ENCODE measurements at places on chromosomes 3 and 15.

- no peak for DNase-seq
Measured at GRCh38 chr3:188342991-188343732, 189.2 kb downstream of the LPP start.

- DNase-seq: no peak
Measured at GRCh38 chr15:61173899-61174689, 55.0 kb downstream of the RORA start.

DNA sequence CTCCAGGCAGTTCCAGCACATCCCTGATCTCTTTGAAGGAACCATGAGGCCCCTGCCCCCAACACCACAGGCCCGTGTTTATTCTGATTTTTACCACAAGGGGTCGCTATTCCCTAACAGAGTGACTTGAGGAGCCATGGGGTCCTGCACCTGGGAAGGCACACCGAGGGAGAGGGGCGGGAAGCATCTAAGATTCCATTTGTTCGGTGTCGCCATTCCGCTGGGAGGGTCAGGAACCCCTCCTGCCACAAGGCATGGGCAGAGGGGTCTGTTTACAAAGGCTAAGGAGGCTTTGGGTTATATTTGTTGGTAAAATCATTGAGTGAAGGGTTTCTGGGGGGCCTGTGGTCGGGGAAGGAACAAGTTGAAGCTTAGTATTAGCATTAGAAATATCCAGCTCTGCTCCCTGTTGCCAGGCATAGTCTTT, 77.1 kb downstream of the WDR76 start:
- peak; percentile 64 for DNase-seq

GRCh38 chr15:31342781-31343626, 16.4 kb downstream of the KLF13 start:
- DNase-seq: no peak

GRCh38 chr3:151204530-151205402, 1.8 kb upstream of the GPR171 start:
- no peak for DNase-seq

GRCh38 chr3:28951772-28952556, 328.9 kb upstream of the RBMS3 start:
- DNase-seq: no peak

DNA sequence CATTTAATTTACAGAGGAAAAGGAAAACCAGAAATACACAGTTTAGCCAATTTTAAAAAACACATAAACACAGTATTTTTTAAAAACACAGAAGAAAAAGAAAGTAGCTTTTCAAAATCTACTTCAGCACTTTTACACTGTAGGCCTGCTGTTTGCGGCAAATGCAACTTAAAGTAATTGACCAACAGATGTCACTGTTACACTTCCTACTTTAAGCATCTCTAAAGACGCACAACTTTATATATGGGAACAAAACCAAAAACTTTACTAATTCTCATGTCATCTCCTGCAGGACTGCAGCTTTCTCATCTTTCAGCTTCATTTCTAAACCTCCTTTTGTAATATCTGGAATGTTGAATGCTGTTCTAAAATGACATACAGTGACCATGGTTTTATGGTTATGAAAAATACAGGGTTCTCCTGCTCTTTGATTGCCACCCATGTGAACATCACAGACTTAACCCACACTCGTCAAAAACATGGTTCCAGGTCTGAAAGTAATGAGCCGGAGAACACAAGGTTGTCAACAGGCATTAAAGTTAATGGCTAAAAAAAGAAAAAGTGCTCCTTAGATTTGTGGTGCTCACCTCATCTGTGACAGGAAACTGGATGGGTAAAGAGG, 107.9 kb downstream of the FMN1 start:
- peak; percentile 65 for DNase-seq

- no peak for DNase-seq
Measured at GRCh38 chr15:33716025-33716424, 252.3 kb upstream of the CHRM5 start.

DNA sequence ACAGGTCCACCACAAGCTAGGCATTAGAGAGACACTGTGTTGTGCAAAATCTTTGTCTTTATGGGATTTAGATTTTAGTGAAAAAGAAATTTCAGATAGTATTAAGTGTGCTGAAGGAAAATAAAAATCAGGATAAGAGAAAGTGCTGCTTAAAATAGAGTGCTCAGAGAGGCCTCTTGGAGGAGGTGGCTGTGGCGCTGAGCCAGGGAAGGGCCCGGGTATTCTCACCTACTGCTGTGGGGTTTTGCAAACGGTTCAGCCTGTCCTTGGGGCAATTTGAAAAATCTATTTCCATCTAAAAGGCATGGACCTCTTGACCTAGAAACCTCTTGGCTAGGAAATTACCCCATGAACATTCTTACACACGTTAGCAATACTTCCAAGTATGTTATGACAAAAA, 267.7 kb downstream of the TJP1 start:
- no peak for DNase-seq

DNA sequence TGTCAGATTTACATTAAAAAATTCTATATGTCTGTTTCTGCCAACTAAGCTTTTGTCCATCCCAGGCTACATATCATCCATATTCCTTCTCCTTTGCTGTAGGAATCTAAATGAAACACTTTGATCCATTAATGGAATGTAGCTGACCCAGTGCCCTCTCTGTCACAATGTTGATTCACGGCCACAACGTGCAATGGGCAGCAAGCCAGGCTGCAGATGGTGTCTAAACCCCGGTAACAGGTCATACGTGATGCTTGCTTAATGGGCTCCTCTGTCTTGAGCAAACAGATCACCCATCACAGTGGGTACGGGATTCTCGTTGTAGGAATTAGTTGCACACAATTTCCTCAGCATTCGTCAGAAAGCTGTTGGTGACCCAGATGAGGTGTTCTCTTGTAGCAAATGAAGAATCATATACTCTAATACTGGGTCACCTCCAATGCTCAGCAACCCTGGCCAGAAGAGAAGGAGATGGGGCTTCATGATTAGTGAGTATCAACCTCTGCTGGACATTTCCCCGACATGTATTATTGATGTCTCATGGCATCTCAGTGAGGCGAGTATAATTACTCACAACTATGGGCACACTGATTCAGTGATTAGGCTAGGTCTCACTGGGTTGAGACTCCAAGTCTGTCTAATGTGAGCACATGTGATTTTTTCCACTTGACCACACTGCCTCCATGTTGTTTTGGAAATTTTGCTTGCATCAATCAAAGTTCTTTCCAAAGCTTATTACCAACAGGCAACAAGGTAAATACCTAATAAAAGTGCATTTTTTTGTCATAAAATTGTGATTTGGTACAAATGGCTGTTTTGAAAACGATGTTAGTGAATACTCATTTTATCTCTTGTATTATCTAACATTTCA, 12.9 kb upstream of the DCBLD2 start:
- peak; percentile 71 for DNase-seq

GRCh38 chr3:40925231-40925630, 274.1 kb upstream of the CTNNB1 start:
- DNase-seq: no peak

GRCh38 chr3:48694610-48695392, 9.1 kb upstream of the NCKIPSD start:
- peak; percentile 76 for DNase-seq

GRCh38 chr3:105362021-105362665, 4.6 kb upstream of the ALCAM start:
- peak; percentile 81 for DNase-seq

DNA sequence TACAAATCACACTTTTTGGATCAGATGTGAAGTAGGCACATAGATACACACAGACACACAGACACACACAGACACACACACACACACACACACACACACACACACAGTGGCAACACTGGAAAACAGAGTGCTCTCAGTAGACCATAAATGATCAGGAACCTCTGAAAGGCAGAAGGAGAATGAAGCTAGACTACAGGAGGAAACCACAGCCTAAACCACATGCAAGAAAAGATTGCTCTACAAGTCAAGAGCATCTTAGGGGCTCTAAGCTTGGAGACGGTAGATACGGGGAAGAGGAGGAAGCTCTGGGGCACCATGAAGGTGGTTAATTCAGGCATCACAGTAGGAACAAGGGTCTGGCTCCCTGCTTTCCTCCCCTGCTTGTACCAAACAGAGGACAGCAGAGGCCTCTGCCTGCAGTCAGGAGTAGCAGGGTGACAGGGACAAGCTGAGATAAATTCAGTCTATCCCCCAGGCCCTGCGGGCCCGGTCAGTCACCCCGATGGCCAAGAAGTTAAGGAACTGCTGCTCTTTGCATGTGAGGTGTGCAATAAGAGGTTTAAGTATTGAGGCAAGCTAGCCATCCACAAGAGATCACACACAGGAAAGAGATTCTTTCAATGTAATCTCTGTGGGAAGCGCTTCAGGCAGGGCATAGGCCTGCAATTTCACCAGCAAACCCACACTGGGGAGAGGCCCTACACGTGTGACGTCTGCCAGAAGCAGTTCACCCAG, 23.5 kb upstream of the ARPIN start:
- DNase-seq: no peak

DNA sequence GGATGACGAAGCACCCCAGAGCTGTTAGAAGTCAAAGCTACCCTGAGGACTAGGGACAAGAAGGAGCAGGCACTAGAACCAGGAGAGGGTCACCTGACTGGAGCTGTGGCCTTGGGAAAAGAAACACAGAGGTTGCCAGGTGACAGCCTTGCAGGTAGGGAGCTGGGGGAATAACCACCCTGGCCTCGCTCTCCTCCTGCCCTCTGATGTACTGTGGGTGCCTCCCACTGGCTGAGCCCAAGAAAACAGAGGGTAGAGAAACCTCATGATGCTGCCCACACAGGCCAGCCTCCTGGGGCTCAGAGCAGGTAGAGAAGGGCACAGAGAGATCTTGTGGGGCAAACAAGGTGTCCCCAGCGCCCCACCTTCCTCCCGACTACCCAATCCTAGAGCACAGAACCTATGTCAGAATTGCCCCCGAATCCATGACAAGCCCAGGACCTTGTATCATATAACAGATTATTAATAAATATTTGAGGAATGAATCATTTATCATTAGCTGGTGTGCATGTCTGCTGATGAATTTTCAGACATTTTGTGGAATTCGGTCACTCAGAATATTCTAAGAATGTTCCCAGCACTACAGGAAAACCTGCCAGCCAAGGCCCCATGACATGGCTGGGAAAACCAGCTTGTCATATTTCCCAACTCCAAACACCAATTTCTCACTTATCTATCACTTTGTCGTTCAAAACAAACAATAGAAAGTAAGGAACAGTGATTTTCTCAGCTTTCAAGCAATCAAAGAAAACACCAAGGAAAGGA, 59.8 kb upstream of the MEX3B start:
- no peak for DNase-seq

- DNase-seq: no peak
Measured at GRCh38 chr3:127103080-127103479, 89.9 kb upstream of the PRR23E start.

DNA sequence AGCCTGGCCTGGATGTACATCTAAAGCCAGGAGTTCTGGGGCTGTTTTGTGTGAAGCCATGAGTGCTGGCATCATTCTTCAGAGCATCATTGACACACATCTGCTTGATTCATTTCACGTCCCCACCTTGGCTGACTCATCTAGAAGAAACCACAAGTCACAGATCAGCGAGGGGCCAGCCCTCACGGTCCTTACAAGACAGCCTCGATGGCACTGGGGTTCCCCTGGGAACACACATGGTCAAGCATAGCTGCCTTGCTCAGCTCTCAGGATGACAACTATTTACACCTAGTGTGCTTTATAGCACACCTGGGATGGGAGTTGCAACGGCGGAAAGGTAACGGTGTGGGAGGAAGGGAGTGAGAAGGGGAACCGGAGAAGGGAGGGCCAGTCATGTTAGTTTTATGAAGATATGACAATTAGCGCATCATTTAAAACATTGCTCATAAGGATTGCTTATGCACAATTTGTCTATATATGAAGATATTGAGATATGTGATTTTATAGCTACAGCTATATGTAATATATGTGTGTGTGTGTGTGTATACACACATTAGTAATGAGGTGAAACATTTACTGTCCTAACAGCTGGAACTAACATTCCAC, 227.1 kb downstream of the RPLP1 start:
- no peak for DNase-seq

GRCh38 chr3:50396502-50396901, 37.2 kb upstream of the TMEM115 start:
- DNase-seq: no peak

- no peak for DNase-seq
Measured at GRCh38 chr3:102488331-102488730, 53.5 kb downstream of the ZPLD1 start.

DNA sequence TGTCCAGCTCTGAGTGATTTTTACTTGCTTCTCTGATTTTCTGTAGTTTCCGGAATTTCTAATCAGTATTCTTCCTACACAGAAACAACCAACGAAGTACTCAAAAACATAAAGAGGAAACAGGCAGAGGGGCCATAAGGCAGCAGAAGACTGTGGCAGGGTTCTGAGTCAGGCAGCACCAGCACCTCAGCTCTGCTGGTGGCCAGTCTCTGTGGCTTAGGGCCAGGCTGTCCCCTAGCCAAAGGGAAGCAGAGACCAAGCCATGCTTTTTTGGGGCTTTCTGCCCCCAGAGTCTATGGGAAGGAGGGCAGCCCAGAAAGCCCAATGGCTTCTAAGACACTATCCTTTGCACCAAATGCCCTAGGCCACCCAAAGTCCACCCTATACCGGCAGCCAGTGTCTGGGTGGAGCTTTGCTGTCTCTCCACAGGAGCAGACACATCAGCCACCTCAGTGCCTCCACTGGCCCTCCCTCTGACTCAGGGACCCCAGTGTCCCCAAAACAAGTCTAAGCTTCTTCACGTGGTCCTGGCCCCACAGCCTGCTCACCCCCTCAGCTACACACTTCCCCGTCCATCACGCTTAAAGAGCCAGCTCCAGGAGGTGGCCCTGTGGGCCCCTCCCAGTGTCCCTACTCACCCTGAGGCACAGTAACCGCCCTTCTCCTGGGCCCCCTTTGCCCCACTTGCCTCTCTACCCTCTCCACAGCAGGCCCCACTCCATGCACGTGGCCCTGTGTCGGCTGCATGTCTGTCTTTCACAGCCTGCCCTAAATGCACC, 46.2 kb downstream of the CCDC12 start:
- DNase-seq: no peak

DNA sequence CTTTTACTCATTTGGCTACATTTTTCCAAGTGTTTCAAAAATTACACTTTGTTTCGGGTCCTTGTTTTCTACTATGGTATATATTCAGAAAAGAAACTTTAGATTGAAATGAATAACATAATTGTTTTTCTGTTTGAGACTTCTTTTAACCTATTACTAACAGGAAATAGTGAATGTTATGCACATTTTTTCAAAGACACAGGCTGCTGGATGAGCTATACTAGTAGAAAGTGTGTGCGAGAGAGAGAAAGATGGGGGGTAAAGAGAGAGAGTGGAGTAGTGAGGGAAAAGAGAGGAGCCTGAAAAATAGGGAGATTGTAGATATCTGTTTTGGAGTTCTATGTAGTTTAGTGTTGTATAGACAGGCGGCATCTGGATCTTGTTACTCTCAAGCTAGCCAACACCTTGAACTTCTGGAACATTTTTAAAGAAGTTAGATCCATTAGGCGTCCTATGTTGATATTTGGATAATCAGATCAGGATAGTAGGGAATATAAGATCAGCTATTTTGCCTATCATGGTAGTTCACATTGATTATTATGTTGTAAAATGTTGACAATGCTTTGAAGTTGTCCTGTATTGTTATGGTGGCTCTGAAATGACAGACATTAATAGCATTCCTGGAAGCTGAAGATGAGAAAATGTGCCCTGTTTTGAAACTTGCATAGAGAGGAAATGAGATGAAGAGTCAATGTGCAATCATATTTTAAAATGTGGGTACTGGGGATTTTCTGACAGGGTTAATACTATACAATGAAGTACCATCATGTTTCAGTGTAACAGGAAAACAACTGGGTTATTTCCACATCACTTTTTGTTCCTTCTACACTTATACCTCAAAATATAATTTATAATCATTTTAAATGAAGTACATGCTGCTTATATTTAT, 2.6 kb downstream of the RBMS3 start:
- DNase-seq: peak; percentile 12
